ENCODE measurements at places on chromosomes 2 and 18.

DNA sequence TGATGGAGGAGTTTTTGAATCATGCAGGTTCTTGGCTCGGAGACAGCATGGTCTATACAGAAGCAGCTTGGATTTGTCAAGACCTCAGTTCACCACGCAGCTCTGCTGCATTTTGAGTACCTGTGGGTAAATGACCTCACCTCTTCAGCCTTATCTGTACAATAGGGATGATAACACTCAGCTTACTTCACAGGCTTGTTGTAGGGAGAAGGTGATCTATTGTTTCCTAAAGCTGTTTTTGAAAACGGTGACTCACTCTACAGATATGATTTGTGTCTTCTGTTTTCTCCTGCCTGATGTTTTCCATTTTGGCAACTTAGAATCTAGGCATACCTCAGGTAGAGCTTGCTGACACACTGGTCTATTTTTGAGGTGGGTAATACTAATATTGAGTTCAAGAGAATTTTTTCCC, 80.3 kb downstream of the FMNL2 start:
- DNase-seq, result peak; percentile 56

GRCh38 chr2:129784486-129784885, 195.0 kb upstream of the RAB6C start:
- DNase-seq, result no peak

DNA sequence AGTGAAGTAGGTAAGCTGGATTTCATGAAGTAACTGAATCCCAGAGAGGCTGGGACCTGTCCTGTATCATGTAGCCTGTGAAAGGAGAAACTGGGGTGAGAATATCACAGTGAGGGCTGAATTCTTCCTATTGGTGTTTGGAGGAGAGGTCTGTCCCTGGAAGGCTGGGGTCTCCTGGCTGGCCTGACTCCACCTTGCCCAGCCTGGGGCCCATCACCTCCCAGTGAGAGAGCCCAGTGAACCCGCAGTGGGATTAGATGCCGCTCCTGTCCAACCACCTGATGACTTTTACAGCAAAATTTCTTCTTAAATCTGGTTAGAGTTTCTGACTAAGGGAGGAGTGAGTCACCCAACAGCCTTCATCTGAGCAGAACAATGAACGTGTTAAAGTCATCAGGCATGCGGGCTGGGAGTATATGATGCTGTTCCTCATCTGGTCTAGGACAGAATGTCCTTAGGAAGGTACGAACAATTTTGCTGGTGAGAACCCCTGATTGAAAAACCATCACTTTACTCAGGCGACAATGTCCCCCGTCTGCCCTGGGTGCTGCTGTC, 152.9 kb downstream of the LPIN1 start:
- DNase-seq, result peak; percentile 63

DNA sequence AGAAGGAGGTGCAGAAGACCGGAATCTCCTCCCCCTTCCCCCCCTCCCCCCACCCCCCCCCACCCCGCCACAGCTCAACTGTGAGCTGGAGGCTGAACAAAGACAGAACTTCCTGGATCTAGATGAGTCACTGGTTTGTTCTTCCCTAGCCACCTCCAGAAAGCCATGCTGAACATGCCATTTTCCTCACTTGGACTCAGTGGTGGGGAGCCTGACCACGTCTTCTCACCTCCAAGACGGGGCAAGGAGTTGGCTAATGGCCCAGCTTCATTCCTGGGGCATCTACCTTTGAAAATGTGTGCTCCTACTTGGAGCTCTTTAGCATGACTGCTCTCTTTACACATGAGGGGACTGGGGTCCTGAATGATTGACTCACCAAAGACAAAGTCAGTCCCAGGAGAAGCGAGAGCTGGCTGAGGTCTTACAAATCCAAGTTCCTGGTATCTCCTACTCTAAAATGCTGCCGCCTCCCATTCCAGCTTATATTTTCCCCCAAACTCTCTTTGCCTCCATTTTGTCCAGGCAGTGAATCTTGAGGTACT, 22.6 kb upstream of the FZD5 start:
- peak; percentile 77 for DNase-seq

GRCh38 chr2:239299218-239299939, 101.4 kb downstream of the HDAC4 start:
- no peak for DNase-seq

GRCh38 chr2:99032001-99032400, 96.0 kb upstream of the CRACDL start:
- no peak for DNase-seq

Measured in MCF 10A (cell line).